ENCODE measurements at places on chromosomes 1 and 21.
A peak's percentile ranks its signal among the peaks of the same experiment; 100 is the strongest.

DNA sequence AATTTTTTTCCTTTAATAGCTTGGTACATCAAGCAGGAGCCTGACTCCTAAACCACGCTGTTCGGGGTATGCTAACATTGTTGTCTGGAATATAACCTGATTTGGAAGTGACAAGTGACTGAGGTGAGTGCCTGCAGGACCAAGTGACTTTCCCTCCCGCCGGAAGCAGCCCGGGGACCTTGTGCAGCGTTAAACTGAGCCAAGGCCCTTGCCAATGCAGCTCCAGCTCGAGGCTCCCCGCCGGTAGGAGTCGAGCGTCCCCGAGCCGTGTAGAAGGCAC lies 716 bp upstream of the MTARC1 start:
- DNase-seq, result no peak

- DNase-seq, result peak; percentile 43
Observed at GRCh38 chr1:70509996-70510876, 99.2 kb downstream of the CTH start.

GRCh38 chr1:173937062-173937461 lies 19.9 kb upstream of the SERPINC1 start:
- no peak for DNase-seq

- no peak for DNase-seq
Observed at GRCh38 chr1:16905868-16906702, 10.3 kb downstream of the RNU1-2 start.

DNA sequence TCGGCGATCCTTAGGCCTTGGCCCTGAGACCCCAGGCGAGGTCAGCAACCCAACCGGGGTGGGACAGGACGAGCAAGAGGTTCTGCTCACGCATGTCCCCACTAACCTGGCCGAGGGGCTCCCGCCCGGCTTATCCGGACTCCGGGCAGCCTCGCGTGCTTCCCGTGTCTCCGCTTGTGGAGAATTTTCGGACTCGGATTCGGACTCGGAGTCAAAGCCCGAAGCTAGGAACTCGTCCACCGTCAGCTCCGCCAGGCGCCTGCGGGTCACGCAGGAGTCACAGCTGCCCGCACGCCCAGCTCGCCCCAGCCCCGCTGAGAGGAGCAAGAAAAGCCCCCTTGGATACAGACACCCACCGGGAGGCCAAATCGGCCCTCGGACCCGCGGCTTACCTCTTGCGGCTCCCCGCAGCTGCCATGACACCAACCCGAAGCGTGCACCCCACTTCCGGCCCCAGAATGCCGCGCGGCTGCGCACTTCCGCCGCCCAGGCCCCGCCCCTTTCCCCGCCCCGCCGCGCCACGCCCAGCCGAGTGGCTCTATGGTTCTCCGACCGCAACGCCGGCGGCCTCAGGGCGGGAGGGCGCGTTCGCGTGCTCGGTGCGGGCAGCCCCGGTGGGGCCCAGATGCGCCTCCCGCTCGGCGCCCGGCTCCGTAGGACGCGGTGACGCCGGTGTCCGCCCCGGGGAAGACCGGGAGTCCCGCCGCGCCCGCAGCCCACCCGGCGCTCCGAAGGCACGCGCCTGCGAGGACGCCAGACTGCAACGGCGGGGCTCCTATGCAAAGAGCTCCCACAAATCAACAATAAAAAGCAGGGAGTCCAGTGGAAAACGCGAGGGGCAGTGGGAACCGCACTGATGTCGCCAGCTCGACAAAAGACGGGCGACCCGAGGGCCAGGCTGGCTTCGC lies at the start of gene NOC2L:
NOC2L (minus strand) TSS at position 434 of the 908 bp plus-strand sequence; CDS start at position 418, 16 bp downstream.
- DNase-seq, result peak; percentile 76

DNA sequence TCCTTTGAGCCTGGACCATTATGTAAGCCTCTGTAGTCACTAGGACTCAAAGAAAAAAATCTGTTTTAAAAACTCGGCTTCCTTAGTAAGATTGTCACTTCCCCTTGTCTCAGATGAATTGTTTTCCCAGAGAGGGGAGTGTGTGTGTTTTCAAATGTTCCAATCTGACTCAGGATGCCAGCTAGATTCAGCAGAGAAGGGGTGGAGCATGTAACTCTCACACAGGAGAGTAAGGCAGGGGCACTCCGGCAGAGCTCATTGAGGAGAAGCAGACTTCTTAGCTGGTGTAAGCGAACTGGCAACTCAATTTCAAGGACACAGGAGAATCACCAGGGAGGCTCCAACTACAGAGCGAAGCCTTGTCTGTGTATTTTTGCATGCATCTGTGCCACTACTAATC lies 623.2 kb downstream of the LMO4 start:
- no peak for DNase-seq

DNA sequence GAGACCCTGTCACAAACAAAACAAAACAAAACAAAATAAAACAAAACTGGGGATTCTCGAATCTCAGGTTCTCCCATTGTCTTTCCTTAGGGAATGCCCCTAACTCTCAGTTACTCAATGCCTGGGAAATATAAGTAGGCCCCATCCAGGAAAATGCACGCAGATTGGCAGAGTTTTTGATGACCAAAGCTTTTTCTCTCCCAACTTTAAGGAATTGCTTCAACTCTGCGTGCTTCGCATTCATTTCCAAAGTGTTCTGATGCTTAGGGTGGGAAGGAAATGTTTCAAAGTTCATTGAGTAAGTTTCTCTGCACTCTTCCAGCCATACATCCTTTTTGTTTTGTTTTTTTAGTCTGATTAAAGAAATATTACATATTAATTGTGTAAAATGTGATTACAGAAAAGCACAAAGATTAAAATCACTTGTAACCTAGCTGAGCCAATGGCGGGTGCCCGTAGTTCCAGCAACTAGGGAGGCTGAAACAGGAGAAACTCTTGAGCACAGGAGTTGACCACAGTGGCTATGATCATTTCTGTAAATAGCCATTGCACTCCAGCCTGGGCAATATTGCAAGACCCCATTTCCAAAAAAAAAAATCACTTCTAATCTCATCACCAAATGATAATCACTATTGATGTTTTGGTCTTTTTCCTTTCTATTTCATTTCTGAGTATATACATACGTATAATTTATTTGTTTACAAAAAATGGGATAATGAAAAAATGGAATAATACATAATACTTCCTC lies 18.4 kb upstream of the EVI5 start:
- DNase-seq, result no peak

DNA sequence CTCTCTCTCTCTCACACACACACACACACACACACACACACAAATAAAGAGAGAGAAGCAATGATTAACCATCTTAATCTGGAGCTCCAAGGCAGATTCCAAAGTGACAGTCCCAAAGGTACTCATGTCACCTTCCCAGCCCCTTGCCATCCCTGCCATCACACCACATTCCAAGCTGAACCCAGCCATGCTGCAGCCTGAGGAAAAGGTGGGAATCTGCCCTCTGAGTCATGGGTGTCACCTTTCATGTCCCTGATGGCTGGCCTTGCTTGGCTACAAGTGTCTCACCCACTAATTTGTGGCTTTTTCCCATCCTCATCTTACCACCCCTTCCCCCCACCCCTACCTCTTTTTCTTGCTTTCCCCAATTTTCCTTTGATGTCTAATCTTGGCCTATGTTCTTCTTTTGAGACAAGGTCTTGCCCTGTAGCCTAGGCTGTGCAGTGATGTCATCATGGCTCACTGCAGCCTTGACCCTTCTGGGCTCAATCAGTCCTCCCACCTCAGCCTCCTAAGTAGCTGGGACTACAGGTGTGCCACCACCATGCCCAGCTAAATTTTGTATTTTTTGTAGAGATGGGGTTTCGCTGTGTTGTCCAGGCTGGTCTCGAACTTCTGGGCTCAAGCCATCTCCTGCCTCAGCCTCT lies 3.2 kb downstream of the ANXA9 start:
- DNase-seq, result no peak

DNA sequence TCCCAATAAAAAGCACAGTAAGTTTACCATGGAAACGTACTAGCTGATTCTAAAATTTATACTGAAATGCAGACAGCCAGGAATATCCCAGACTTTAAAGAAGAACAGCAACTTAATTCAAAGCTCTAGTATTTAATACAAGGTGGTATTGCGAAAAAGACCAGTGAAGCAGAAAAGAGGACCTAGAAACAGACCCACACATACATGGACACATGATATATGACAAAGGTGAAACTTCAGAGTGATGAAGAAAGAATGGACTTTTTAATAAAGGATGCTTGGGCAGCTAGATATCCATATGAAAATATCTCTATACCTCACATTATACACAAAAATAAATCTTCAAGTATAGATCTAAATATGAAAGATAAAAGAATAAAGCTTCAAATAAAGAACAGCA lies 62.6 kb downstream of the COP1 start:
- no peak for DNase-seq

GRCh38 chr1:206872139-206872538 lies 6.7 kb downstream of the IL20 start:
- no peak for DNase-seq

DNA sequence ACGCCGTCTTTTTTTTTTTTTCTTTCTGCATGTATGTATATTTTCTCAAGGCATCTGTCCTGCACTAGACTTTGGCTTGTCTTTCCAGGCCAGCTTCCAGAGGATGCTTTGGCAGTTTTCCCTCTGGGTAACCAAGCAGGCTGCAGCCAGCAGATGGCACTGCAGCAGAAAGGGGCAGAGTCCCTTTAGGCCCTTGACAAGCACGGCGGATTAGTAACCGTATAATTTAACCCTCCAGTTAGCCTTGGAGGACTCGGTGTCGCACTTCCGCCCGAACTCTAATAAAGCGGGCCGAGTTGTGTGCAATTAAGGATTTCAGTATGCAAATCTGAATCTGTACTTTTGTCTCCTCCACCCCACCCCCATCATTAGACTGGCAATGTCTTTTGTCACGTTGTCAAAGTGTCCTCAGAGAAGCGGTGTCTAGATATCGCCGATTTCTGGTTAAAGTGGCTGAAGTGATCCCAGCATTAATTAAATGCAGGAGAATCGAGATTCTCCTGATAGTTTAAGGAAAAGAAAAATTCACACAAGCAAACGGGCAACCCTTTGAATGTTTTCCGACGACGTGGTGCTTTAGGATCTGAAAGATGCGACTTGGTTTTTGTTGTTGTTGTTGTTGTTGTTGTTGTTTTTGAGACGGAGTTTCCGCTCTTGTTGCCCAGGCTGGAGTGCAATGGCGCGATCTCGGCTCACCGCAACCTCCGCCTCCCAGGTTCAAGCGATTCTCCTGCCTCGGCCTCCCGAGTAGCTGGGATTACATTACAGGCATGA lies 1.1 kb upstream of the TMEM167B start:
- no peak for DNase-seq

- no peak for DNase-seq
Observed at GRCh38 chr1:238214449-238214848, 323.7 kb upstream of the ZP4 start.

DNA sequence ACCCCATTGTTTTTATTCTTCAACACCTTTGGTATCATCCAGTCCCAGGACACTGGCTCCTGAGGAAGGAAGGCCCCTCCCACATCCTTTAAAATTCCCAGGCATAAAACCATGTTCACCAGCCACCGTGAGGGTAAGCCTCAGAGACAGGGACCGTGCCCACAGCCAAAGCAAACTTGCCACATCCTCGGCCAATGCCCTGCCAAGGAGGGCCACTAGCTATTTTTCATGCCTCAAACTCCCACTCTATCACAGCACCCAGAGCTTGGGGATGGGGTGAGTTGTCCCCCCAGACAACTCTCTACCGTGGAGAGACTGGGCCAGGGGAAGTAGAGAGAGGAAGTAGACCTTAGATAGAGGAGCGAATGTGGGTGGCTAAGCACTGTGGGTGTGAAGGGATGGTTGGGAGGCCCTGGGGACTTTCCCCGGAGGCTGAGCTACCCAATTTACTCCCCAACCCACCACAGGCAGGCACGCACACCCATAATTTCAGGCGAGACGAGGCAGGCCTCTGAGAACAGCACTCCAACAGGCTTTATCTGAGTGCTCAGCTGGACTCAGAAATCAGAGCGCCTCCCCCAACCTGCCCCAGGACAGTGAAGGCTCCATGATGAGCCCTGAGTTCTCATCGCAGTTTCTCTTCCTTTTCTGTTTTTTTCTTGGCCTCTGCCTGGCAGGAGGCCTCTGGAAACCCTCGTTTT lies 15.9 kb upstream of the BTG2 start:
- no peak for DNase-seq

DNA sequence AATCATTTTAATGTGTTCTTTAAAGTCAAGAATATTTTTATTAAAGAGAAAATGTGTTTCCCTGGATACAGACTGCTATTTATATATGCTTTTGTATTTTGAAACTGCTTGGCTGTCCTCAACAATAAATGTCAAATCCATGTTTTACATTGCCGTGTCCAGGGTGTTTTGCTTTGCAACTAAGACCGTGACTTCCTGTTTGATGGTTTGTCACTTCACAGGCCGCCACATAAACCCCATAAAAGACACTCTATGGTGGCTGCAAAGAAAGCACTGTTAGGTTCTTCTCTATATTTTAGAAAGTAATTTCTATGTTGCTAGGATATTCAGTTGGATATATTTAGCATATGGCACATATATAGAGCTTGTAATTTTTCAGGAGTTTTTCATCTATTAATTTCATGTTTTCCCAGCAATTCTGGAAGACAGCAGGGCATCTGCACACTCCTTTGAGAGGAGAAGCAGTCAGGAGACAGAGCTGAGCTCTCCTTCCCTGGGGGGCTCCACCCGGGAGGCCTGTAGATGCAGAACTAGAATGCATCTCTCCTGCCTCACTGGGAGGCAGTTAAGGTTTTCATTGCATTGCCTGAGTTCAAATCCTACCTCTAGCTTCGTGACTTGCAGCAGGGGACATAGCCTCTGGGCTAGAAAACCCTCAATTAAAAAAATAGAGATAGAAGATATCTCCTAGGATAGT lies 33.1 kb downstream of the PRDM2 start:
- no peak for DNase-seq

DNA sequence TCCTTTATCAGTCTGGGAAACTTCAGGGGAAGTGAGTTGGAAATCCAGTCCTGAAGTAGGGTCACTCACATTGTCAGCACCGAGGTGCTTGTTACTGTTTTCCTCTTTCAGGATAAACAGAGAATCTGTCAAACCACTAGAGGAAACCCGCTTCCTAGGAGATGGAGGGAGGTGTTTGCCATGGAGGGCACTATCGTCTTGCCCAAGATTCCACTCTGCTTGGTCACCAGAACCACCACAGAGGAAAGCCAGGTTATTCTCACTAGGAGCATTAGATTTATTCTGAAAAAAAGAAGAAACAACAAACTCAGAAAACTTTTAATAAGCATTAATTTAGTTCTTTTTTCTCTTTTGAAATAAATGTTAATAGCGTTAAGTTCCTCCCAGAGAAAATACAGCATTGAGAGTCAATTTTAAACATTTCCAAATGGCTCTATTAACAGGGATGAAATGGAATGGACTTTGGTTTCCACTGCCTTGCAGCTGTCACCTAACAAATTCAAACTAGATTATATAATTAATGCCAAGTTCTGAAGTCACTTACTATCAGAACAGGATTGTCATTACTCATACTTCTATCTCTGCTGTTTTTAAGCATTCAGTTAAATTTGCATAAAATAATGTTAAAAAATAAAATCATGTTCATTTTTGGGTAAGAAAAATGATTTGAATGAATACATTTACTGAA lies 242.8 kb downstream of the CRB1 start:
- DNase-seq, result no peak

GRCh38 chr21:25490742-25491141 lies 116.5 kb downstream of the MRPL39 start:
- no peak for DNase-seq

DNA sequence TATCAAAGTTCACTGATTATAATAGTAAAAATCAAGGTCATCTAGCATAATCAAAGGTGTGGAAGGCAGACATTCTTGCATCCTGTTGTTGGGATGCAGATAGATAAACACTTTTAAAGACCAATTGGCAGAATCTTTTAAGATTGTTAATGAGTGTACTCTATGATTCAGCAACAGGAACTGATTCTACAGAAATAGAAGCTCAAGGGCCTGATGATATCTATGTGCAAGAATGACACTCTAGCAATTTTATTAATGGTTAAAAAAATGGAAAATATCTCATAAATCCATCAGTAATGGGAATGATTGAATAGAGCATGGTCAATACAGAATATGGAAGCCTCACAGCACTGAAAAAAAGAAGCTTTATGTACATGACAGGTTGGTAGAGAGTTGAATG lies 2.2 kb upstream of the ATP1A4 start:
- no peak for DNase-seq

All from NCI-H460 (cell line).